Left cardiac atrium (tissue), 4 donors: ENCODE measurements at places on chromosomes 6 and 20.
A peak's percentile ranks its signal among the peaks of the same experiment; 100 is the strongest.

DNA sequence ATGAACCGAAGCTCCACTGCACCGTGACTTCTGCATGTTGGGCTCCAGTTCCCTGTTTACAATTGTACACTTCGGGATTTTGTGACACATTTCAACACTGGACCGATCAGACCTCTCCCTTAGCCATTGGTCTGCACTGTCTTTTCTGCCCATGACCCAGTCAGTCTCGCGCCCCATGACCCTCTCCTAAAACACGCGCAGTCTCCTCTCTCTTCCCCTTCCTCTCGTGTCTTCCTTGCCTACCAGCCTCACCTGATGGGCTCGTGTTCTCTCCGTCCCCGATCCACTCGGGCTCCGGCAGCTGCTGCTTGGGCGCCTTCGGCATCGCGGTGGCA is 535 bp upstream of the ABCF1 start:
- DNase-seq = peak; percentile 31

- no peak for DNase-seq
These were observed 15.2 kb downstream of the NKX2-2 start for GRCh38 chr20:21498635-21499034.

DNA sequence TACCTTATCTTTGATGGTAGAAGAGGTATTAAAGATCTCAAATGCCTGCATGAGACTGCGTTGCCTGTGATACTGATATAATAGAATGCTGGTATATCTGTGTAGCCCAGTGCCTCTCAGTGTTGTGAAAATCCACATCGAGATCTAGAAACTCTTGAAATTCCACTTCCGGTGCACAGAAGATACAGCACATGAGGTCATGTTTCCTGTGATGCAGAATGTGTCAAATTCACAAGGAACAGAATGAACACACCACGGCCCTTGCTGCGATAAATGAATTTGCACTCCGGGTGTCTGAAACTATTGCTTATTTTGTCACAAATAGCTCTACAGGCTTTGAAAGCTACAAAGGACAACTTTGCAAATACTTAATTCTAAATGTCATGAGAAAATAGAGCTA is 687.9 kb upstream of the AGPAT4 start:
- no peak for DNase-seq

DNA sequence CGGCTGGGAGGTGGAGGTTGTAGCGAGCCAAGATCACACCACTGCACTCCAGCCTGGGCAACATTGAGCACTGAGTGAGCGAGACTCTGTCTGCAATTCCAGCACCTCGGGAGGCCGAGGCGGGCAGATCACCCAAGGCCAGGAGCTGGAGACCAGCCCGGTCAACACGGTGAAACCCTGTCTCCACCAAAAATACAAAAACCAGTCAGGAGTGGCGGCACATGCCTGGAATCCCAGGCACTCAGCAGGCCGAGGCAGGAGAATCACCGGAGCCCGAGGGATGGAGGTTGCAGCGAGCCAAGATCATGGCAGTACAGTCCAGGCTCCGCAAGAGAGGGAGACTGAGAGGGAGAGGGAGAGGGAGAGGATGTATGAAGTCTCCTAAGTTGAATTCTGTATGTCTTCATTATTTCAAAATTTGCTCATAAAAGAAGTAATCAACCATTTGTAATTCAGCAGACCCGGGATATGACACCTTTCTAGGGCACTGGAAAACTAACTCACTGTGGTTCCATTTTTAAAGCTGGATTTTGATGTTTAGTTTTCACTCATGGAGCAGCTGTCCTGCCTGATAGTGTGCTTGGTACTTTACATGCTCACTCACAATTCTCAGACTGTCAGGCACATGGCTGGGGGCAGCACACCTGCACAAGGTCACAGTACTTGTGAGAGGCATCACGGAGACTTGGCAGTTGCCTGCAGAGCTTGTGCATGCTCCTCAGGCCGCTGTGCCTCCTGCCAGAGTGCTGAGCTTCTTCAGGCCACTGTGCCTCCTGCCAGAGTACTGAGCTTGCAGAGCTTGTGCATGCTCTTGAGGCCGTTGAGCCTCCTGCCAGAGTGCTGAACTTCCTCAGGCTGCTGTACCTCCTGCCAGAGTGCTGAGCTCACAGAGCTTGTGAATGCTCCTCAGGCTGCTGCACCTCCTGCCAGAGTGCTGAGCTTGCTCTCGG is 106.2 kb downstream of the ERMARD start:
- DNase-seq = no peak
